ENCODE measurements at places on chromosomes 16 and 17. TPM values are rescaled to one million over a fixed set of nuclear protein-coding genes. Genes with fewer than 3 reads are reported as not detected.

OR1A1 gene
- not detected for total RNA-seq

TMEM92 gene
- not detected for total RNA-seq

CSH2 gene
- total RNA-seq: not detected

RIPOR1 gene
- total RNA-seq: 81.3 TPM

WFIKKN1 gene
- not detected for total RNA-seq

HBZ gene
- total RNA-seq: not detected

KCNJ16 gene
- not detected for total RNA-seq

RAB37 gene
- not detected for total RNA-seq

HAGH gene
- 76.5 TPM for total RNA-seq

BAHCC1 gene
- 5.2 TPM for total RNA-seq

GJD3 gene
- total RNA-seq: 1.2 TPM

ZNF213 gene
- total RNA-seq: 7.7 TPM

DNA sequence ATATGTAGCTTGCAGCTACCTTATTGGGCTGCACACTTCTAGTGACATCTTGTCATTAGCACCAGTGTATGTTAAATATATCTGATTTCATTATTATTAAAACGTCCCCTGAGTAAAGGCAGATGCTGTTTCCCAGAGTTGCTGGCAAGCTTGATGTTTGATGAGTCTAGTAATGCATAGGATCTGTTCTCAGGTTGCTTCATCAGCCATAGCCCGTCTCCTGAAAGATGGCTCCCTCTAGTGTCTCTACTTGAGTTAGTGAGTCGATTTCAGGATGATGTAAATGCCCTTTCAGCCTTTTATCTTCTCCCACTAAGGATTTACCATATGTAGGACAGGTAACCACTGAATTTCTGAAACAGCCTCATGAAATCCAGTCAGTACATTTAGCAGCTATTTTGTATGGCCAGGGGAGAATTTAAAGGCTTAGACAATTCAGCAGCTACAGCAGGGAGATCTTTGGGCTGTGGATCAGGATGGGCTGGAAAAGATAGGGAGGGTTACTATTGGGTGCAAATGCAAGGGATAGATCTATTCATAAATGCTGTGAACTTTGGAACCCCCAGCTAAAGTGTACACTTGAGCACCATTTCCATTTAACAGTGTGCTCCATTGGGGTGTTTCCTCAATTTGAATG lies 376.3 kb downstream of the CNTNAP4 start:
- peak; percentile 48 for DNase-seq

DNA sequence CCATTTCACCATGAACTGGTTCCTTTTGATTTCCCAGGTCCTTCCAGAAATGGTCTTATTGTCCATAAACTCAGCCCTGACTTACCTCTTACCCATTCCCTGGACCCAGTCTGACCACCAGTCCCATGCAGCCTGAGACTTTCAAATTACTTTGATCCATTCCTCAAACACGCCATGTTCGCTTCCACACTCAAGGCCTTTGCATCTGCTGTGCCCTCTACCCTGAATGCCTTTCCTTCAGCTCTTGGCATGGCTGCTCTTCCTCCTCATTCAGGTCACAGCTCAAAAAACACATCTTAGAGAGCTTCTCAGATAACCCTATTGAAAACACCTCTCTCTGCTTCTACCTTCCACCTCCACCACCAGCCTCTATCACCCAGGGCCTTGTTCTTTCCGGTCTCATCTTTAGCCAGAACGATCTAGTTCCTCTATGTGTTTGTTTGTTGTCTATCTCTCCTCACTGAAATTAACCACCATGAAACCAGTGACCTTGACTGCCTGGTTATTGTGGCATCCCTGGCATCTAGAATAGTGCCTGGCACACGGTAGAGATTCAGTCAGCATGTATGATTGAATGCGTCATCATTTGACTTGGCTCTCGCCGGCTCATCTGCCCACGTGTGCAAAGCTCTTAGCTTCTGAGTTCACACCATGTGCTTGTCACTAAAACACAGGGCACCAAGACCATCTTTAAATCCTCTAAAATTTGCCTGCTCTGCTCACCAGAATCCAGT lies 12.8 kb downstream of the CRYM start:
- peak; percentile 86 for DNase-seq

DNA sequence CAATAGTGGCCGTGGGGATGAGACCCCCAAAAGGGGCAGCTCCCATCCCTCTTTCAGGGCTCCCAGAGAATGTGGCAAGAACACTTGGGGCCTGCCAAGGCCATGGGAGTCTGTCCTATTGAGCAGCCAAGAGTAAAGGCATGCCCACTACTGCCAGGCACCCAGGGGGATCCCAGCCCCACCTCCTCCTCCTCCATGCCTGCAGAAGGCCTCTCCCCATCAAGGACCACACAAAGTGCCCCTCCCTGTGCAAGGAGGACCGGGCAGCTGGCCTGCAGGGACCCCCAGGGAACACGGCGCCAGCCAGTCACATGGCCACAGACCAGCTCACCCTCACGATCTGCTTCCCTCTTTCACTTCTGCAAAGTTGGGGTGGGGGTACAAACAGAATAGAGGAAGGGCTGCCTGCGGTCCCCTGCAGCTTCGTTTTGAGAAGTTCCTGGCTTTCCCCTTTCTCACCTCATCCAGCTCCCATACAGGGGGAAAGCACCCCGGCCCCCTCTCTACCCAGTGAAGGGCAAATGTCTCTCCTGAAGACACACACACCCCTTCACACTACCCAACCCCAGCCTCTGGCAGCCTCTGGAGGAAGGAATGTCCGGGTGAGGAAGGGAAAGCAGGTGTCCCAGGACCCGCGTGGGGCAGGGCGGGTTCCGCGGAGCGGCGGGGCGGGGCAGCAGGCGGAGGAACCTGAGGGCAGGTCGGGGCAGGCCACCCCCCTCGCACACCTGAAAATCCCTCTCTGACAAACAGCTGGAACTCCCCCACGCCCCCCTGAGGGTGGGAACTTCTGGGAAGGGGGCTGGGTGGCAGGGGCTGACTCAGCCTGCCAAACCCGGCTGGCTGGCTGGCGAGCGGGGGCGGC lies 2.0 kb downstream of the PPP1R9B start:
- peak; percentile 70 for DNase-seq

DNA sequence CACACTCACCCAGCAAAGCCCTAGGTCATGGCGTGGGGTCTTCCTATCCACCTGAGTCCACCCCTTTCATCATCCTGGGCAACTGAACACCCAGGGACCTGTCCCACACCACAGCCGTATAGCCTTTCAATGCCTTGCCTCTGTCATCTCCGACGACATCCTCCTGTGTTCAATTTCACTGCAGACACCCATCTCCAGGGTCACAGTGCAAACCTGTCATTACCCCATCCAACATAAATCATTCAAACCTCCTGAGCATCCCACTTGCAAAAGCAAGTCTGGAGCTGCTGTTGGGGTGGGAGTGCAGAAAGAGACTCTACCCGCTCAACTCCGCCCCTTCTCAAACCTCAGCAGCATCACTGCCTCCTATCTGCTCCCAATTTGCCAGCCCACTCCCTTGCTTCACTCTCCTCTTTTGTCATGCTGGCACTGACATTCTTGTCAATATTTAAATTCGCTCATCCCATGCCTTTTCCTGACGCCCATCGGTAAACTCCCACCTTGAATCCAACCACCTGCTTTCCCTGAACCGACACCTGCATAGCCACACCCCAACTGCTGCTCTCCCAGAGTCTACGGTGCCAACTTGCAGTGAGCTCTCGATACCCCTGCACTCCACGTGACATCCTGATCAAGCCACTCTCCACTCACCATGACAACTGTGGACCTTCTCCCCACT lies 37.0 kb downstream of the MARF1 start:
- DNase-seq: no peak

DNA sequence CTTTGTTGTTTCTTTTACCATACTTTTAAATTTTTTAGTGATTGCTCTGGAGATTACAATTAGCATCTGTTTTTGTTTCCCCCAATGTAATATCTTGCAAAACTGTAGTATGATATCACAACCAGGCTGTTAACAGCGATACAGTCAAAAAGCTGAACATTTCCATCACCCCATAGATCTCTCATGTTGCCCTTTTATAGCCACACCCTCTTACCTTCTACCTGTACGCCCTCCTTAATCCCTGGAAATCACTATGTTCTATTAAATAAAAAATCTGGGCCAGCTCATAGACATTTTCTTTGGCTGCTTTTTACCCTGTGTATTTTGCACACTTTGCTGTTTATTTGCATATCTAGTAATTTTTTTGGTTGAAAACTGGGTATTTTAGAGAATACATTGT lies 67.2 kb upstream of the NACA2 start:
- no peak for DNase-seq

DNA sequence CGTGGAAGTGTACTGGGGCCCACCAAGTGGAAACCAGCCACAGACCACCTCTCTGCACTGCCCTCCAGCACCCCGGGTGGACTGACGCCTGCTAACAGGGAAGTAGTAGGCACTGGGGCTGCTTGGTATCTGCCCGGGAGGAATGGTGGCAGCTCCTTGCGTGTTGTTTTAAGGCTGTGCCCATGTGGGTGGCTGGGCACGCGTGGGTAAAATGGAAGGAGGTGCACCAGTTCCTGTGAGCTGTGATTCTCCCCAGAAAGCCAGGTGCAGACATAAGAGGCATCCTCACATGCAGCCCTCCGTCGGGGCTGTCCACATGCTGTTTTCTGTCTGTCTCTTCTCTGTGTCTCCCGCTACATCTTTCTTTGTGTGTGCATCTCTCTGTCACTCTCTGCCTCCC lies 122.3 kb downstream of the ENGASE start:
- DNase-seq: no peak

- DNase-seq: no peak
Observed at GRCh38 chr16:88651276-88651988, 579 bp upstream of the CYBA start.

- DNase-seq: no peak
Observed at GRCh38 chr17:6548578-6549330, 7.6 kb downstream of the PITPNM3 start.

- DNase-seq: no peak
Observed at GRCh38 chr16:79750311-79750710, 149.8 kb upstream of the MAF start.

DNA sequence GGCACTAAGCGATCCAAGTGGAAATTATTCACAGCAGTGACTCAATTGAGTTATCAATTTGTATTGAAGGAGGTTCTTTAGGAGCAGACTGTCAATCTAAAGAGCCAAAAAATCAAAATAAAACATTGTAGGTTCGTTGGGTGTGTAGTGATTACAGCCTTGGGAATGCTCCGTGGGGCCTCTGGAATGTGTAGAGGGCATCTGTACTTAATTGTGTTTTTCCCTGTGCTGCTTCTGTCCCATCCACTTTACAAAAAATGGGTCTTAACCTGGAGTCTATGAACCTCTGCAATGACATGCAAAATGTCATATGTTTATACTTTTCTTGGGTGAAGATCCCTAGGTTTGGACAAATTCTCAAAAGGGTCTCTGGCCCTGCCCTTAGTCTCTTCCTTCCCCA lies 215.1 kb downstream of the CCDC182 start:
- DNase-seq: peak; percentile 45

DNA sequence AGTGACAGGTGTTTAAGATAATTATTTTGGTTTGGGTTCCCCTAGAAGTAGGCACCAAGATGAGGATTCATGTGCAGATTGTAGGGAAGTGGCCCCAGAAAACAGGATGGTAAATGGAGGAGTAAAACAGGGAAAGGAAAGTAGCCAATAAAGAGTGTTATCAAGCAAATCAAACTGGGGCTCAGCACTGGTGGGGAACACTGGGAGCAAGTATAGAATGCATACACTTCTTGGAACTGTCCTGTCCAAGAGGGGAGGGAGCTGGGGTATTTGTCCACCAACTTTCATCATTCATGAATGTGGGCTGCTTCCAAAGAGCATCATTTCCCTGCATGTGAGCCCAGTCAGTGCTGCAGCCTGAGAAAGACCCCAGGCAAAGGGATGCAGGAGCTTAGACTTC lies 215.7 kb upstream of the IRX5 start:
- DNase-seq: no peak

- DNase-seq: no peak
Observed at GRCh38 chr17:36629970-36630502, 28.7 kb downstream of the MRM1 start.

GRCh38 chr16:66930189-66930588 lies 4.0 kb downstream of the CIAO2B start:
- peak; percentile 81 for DNase-seq

DNA sequence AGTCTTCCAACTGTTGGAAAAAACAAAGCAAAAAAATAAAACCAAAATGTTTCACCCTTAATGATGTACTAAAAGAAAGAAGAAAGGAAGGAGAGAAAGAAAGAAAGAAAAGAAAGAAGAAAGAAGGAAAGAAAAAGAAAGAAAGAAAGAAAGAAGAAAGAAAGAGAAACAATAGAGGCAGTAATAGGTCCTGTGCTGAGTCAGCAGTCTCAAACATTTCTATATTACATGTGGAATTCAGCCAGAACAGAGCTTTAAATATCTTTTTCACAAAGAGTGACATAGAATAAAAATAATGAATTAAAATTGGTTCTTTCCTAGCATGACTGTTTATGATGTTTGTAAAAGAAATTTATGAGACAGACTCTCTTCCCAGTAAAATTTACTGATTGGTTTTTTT lies 1135.3 kb upstream of the CDH8 start:
- no peak for DNase-seq

- DNase-seq: peak; percentile 60
Observed at GRCh38 chr16:70688246-70688742, 2.4 kb upstream of the MTSS2 start.

GRCh38 chr16:66713076-66713475 lies 16.5 kb upstream of the CMTM4 start:
- DNase-seq: peak; percentile 19

DNA sequence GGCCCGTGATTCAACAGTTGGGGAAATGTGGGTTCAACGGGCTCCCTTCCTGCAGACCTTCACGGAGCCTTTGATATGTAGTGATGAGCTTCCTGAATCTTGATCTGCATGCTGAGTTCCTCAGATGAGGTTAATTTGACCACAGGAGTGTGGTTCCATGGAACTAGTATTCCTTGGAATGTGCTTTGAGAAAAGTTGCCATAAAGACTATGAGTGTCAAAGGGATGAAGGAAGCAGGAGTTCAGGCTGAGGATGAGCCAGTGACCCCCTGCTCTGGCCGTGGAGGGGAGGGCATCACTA lies 229.2 kb downstream of the MSI2 start:
- no peak for DNase-seq

GRCh38 chr17:3007651-3008121 lies 55.7 kb downstream of the OR1D5 start:
- no peak for DNase-seq

GRCh38 chr17:12987120-12987519 lies 30.7 kb downstream of the ELAC2 start:
- DNase-seq: no peak

GRCh38 chr17:14317383-14317782 lies 16.5 kb downstream of the HS3ST3B1 start:
- DNase-seq: no peak

- DNase-seq: peak; percentile 72
Observed at GRCh38 chr16:75621170-75621477, 2.0 kb downstream of the ADAT1 start.

GRCh38 chr17:79033046-79033616 lies 9.2 kb downstream of the C1QTNF1 start:
- DNase-seq: no peak
